ENCODE measurements at places on chromosomes 6 and 20. TPM values are rescaled to one million over a fixed set of nuclear protein-coding genes. Genes with fewer than 3 reads are reported as not detected.

The HLA-DRB1 gene
- not detected for total RNA-seq

The PCSK2 gene
- not detected for total RNA-seq

The SPDEF gene
- not detected for total RNA-seq

The PSMB9 gene
- total RNA-seq = 9.0 TPM

The SPATA25 gene
- not detected for total RNA-seq

The MLIP gene
- total RNA-seq = not detected

The BMP5 gene
- total RNA-seq = under 0.01 TPM

The EYS gene
- under 0.01 TPM for total RNA-seq

The TBPL1 gene
- 38.3 TPM for total RNA-seq

The GPX6 gene
- not detected for total RNA-seq

- H3K27ac ChIP-seq = no peak overlapping the region
- H3K27me3 ChIP-seq = no peaks in the 10 kb centered on the region
- H3K4me3 ChIP-seq = no peak overlapping the region
Observed at GRCh38 chr6:158737710-158738615, 81.2 kb downstream of the EZR start.

GRCh38 chr20:16147916-16148315 is 425.3 kb downstream of the KIF16B start:
- DNase-seq = no peak
- H3K36me3 ChIP-seq = no peaks in the 10 kb centered on the region
- H3K4me1 ChIP-seq = no peaks in the 10 kb centered on the region
- H3K27me3 ChIP-seq = no peaks in the 10 kb centered on the region

DNA sequence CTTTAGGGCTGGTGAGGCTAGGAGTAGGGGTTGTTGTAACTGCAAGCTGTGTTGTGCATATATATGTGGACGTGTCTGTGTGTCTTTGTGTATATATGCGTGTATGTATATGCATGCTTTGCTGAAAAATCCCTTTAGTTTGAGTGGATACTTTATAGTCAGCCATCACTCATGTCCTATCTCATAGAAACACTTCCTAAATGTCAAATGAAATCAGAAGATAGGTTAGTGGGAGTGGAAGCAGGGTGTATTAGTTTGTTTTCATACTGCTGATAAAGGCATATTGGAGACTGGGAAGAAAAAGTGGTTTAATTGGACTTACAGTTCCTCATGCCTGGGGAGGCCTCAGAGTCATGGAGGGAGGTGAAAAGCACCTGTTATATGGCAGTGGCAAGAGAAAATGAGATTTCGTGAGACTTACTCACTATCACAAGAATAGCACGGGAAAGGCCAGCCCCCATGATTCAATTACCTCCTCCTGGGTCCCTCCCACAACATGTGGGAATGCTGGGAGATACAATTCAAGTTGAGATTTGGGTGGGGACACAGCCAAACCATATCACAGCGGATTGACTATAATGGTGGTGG is 131.1 kb downstream of the JARID2 start:
- H3K27ac ChIP-seq = no peak overlapping the region
- no peak overlapping the region for H3K4me3 ChIP-seq
- no peak for DNase-seq
- H3K27me3 ChIP-seq = no peaks in the 10 kb centered on the region

DNA sequence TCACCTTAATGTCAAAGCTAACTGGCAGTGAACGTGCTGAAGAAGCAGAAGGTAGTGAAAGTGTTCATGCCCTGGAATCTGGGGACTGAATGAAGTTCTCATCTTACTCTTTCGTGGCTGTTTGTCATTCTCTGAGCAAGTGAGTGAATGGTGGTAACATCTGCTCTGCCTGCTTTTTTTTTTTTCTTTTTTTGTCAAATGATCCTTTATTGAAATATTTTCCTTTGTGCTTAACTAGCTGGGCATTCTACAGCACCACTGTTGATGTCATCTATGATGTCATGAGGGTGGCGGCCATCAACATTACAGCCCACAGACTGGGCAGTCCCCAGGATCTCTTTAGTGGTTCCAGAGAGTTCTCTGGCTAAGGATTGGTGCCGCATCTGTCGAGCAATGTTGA is 65.2 kb downstream of the RIN2 start:
- no peak overlapping the region for H3K27ac ChIP-seq
- peak; percentile 66 for DNase-seq
- H3K4me1 ChIP-seq = peaks cover 9% of the 10 kb centered on the region
- H3K36me3 ChIP-seq = peaks cover 7% of the 10 kb centered on the region
- H3K4me3 ChIP-seq = no peak overlapping the region

- no peak overlapping the region for H3K27ac ChIP-seq
- no peaks in the 10 kb centered on the region for H3K27me3 ChIP-seq
- H3K4me1 ChIP-seq = no peaks in the 10 kb centered on the region
Observed at GRCh38 chr6:142055219-142055618, 77.5 kb upstream of the GJE1 start.

DNA sequence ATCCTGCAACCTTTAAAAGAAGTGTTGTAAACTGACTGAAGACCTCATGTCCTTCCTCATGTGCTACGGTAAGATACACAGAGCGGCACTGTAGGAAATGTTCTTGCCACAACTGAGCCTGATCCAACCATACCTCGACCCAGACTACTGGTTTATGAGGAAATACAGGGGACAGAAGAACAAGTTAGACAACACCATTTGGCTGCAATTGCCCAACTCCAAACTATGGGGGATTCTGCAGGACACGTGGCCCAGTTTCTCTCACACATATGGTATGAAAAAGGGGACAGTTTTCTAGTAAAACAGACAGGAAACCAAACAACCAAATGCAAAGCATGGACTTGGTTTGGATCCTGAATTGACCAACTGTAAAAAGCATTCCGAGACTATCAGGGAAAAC is 10.5 kb downstream of the PRPH2 start:
- no peaks in the 10 kb centered on the region for H3K27me3 ChIP-seq
- H3K27ac ChIP-seq = no peak overlapping the region
- no peak overlapping the region for H3K4me3 ChIP-seq
- no peaks in the 10 kb centered on the region for H3K36me3 ChIP-seq
- no peak for DNase-seq

DNA sequence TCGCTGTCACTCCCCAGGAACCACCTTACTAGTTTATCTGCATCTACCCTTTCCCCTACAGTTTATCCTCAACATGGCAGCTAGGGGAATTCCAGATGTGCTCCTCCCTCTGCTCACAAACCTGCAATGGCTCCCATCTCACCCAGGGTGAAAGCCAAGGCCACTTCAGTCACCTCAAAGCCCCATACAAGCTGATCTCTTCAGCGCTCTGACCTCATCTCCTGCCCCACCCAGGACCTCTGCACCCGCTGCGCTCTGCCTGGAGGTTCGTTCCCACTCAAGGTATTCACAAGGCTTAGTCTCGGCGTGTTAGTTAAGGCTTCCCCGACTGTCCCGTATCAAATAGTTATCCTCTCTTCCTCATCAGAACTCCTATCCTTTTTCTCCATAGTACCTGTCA is 28.6 kb upstream of the SPDEF start:
- no peak overlapping the region for H3K4me3 ChIP-seq
- H3K36me3 ChIP-seq = peaks cover 12% of the 10 kb centered on the region
- no peak for DNase-seq
- H3K27ac ChIP-seq = no peak overlapping the region
- H3K4me1 ChIP-seq = peaks cover 9% of the 10 kb centered on the region

- H3K4me3 ChIP-seq = no peak overlapping the region
- H3K4me1 ChIP-seq = peaks cover 3% of the 10 kb centered on the region
- no peaks in the 10 kb centered on the region for H3K36me3 ChIP-seq
- peaks cover 60% of the 10 kb centered on the region for H3K27me3 ChIP-seq
Observed at GRCh38 chr20:49319208-49319809, 41.5 kb upstream of the ZNFX1 start.

DNA sequence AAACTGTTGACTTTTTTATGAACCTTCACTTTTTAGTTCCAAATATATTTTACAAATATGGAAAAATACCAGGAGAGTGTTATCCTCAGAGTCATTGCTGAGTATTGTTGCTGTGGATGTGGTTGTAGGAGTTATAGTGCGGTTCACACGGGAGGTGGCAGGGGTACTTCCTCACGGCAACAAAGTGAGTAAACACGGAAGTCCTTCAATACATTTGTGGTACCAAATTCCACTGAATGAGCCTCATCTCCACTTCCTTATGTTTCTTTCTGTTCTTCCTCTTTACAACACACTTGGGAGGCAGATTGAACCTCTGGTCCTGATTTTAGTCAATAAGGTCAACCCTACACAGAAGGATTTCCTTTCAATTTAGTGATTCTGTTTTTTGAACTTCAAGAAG is 371.8 kb downstream of the BTBD3 start:
- no peaks in the 10 kb centered on the region for H3K27me3 ChIP-seq
- no peak for DNase-seq
- no peak overlapping the region for H3K27ac ChIP-seq

- no peak for DNase-seq
- H3K36me3 ChIP-seq = no peaks in the 10 kb centered on the region
- H3K27me3 ChIP-seq = no peaks in the 10 kb centered on the region
- no peak overlapping the region for H3K27ac ChIP-seq
- no peak overlapping the region for H3K4me3 ChIP-seq
Observed at GRCh38 chr20:49999329-49999728, 16.5 kb downstream of the SNAI1 start.

GRCh38 chr20:62202676-62203377 is 17.3 kb downstream of the HRH3 start:
- no peak for DNase-seq
- no peak overlapping the region for H3K4me3 ChIP-seq
- no peak overlapping the region for H3K27ac ChIP-seq
- no peaks in the 10 kb centered on the region for H3K27me3 ChIP-seq
- H3K36me3 ChIP-seq = peaks cover 38% of the 10 kb centered on the region

DNA sequence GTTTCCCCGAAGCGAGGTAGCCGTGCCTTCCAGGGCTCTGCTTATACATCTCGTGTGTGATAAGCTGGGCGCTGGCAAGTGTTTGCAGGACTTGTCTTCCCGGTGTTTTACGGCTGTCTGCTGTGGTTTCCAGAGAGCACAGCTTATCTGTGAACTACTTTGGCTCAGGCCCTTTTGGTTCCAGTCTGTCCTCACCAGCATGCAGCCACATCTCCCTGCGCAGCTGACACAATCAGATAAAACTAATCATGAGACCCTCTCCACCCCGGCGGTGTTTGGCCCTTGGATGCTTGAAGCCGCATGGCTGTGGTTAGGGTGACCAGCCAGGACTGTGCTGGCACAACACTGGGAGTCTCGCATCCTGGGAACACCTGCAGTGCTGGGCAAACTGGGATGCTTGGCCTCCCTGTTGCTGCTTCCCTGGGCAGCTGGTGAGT is 241.8 kb upstream of the FOXQ1 start:
- H3K27me3 ChIP-seq = peaks cover 2% of the 10 kb centered on the region
- H3K4me1 ChIP-seq = peaks cover 19% of the 10 kb centered on the region
- no peaks in the 10 kb centered on the region for H3K36me3 ChIP-seq
- no peak overlapping the region for H3K27ac ChIP-seq
- DNase-seq = peak; percentile 36
- H3K4me3 ChIP-seq = no peak overlapping the region

- H3K4me1 ChIP-seq = peaks cover 4% of the 10 kb centered on the region
- H3K27me3 ChIP-seq = no peaks in the 10 kb centered on the region
- H3K27ac ChIP-seq = no peak overlapping the region
Observed at GRCh38 chr20:33444797-33445560, 1.4 kb upstream of the SNTA1 start.

DNA sequence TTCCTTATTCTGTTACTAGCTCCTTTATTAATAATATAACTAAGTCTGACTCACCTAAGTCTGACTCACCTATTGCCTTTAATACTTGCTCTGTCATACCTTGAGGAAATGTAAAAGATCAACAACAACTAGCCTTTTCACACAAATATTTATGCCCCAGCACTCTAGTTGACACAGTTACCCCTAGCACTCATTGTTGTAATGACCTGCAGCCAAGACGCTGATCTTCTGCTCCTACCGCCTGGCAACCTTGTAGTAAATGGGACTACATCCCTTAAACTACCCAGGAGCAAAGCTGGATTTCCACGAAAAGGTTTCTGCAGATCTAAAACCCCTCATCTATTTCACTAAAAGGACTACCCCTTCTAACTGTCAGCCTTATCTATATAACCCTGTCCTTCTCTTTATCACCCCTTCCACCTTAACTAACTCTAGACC is 90.0 kb downstream of the PLG start:
- no peak overlapping the region for H3K27ac ChIP-seq
- no peak overlapping the region for H3K4me3 ChIP-seq
- H3K36me3 ChIP-seq = no peaks in the 10 kb centered on the region
- no peak for DNase-seq
- no peaks in the 10 kb centered on the region for H3K4me1 ChIP-seq

GRCh38 chr6:9412951-9413559 is 977.7 kb upstream of the SLC35B3 start:
- no peak for DNase-seq
- H3K27me3 ChIP-seq = no peaks in the 10 kb centered on the region
- no peaks in the 10 kb centered on the region for H3K36me3 ChIP-seq
- H3K27ac ChIP-seq = no peak overlapping the region
- H3K4me1 ChIP-seq = peaks cover 2% of the 10 kb centered on the region
